ENCODE measurements at places on chromosomes 7 and 10. TPM values are rescaled to one million over a fixed set of nuclear protein-coding genes. Genes with fewer than 3 reads are reported as not detected.
A peak's percentile ranks its signal among the peaks of the same experiment; 100 is the strongest.

DNA sequence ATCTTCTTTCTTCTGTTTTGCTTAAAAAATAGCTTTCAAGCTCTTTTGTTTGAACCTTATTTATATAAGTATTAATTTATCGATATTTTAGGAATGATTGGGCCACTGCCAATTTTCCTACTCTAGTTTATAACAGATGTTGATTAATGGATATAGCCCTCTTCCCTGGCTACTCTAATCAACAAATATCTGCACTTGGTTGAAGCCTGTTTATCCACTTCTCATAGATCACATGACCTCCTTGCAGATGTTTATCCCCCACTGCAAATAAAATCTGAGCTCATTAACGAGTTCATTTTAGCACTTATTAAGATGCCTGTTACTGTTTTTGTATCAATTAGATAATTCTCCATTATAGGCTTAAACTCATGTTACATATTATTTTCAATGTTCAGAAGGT lies 715.3 kb downstream of the CNTNAP2 start:
- H3K27me3 ChIP-seq: no peaks in the 10 kb centered on the region
- no peaks in the 10 kb centered on the region for H3K4me1 ChIP-seq
- H3K4me3 ChIP-seq: no peak overlapping the region
- H3K27ac ChIP-seq: no peak overlapping the region

- no peak overlapping the region for H3K4me3 ChIP-seq
- no peaks in the 10 kb centered on the region for H3K36me3 ChIP-seq
- no peak overlapping the region for H3K27ac ChIP-seq
- H3K27me3 ChIP-seq: no peaks in the 10 kb centered on the region
- no peaks in the 10 kb centered on the region for H3K4me1 ChIP-seq
These were observed 309.3 kb downstream of the TCERG1L start for GRCh38 chr10:131002031-131002861.

The SPDYE16 gene
- 0.19 TPM for total RNA-seq

GRCh38 chr10:111879969-111880368 lies 303.6 kb downstream of the GPAM start:
- no peak overlapping the region for H3K4me3 ChIP-seq
- H3K27ac ChIP-seq: no peak overlapping the region
- no peaks in the 10 kb centered on the region for H3K36me3 ChIP-seq
- no peaks in the 10 kb centered on the region for H3K27me3 ChIP-seq
- DNase-seq: no peak
- no peaks in the 10 kb centered on the region for H3K4me1 ChIP-seq

- H3K4me3 ChIP-seq: no peak overlapping the region
- H3K36me3 ChIP-seq: no peaks in the 10 kb centered on the region
- peaks cover 92% of the 10 kb centered on the region for H3K4me1 ChIP-seq
- H3K27ac ChIP-seq: peak overlapping the region; percentile 73
These were observed 8.9 kb downstream of the ANXA11 start for GRCh38 chr10:80196270-80196949.

DNA sequence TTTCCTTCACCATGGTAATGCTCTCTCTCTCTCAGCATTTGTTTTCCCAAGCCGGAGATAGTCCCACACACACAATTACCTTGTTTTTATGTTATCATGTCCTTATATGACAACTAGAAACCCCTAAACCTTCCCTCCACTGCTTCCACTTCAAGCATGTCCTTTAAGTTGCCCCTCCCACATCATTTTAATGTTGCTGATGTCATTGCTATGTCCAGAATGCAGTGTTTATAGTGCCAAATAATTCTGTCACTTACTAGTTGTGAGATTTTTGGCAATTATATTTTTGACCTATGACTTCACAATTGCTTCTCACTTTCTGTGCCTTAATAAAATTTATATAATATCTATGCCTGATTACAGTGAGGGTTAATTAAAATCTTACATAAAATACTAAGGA lies 645.9 kb downstream of the XPNPEP1 start:
- H3K27me3 ChIP-seq: no peaks in the 10 kb centered on the region
- no peak overlapping the region for H3K4me3 ChIP-seq
- H3K27ac ChIP-seq: peak overlapping the region; percentile 7
- no peaks in the 10 kb centered on the region for H3K36me3 ChIP-seq
